Heart left ventricle (tissue), 16 donors: ENCODE measurements at places on chromosomes 6 and 20.

GRCh38 chr6:1322696-1323219, 10.9 kb downstream of the FOXQ1 start:
- no peaks in the 10 kb centered on the region for H3K4me1 ChIP-seq
- no peak overlapping the region for H3K4me3 ChIP-seq
- H3K27ac ChIP-seq: no peak overlapping the region
- no peaks in the 10 kb centered on the region for H3K36me3 ChIP-seq
- no peak for DNase-seq

GRCh38 chr6:137660296-137660731, 166.1 kb upstream of the OLIG3 start:
- H3K4me3 ChIP-seq: no peak overlapping the region
- no peak overlapping the region for H3K27ac ChIP-seq
- no peaks in the 10 kb centered on the region for H3K36me3 ChIP-seq
- no peaks in the 10 kb centered on the region for H3K4me1 ChIP-seq
- no peak for DNase-seq
- no peaks in the 10 kb centered on the region for H3K27me3 ChIP-seq

GRCh38 chr6:148892247-148892646, 145.4 kb downstream of the UST start:
- peaks cover 4% of the 10 kb centered on the region for H3K4me1 ChIP-seq
- H3K36me3 ChIP-seq: no peaks in the 10 kb centered on the region
- no peak for DNase-seq
- no peaks in the 10 kb centered on the region for H3K27me3 ChIP-seq
- H3K4me3 ChIP-seq: no peak overlapping the region

DNA sequence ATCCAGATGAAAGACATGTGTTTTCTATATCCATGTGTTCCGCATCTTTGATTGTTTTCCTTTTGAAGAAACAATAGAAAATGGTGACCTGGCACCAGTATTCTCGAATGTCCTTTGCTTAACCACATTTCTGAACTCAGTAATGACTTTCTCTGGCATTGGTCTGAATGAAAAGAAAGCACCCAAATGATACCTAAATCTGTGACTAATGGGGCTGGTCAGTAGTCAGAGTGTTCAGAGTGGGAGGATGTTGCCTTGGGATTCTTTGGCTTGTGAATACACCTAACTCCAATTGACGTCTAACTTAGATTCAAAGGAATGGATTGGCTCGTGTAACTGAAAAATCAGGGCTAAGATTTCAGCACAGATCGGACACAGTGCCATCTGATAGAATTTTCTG, 27.1 kb downstream of the PARD6B start:
- H3K27ac ChIP-seq: no peak overlapping the region
- DNase-seq: no peak
- H3K4me1 ChIP-seq: no peaks in the 10 kb centered on the region
- no peak overlapping the region for H3K4me3 ChIP-seq

GRCh38 chr6:49541210-49541724, 9.2 kb upstream of the C6orf141 start:
- H3K4me1 ChIP-seq: no peaks in the 10 kb centered on the region
- H3K27ac ChIP-seq: no peak overlapping the region
- DNase-seq: no peak
- H3K36me3 ChIP-seq: no peaks in the 10 kb centered on the region
- H3K4me3 ChIP-seq: no peak overlapping the region

DNA sequence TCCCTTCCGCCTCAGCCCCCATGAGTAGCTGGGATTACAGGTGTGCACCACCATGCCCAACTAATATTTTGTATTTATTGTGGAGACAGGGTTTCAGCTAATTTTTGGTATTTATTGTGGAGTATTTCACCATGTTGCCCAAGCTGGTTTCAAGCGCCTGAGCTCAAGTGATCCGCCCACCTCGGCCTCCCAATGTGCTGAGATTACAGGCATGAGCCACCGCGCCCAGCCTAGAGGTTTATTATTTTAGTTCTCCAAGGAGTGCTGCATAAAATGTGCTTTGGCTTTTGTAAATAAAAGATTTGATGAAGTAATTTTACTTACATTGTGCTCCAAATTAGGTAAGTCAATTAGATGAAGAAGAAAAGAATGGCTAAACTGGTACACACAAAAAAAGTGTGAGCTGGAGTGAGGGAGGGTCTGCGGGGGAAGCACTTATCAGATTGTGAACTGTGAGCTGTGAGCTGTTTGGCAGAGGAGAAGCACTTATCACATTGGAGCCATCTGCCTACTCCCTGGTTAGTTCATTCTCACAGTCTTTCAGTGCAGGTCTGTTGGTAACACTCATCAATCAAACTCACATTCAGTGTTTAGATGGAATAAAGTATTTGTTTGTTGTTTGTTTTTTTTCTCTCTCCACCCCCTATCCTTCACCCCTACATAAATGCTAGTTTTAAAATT, 398.0 kb downstream of the EPHA7 start:
- no peaks in the 10 kb centered on the region for H3K27me3 ChIP-seq
- H3K27ac ChIP-seq: no peak overlapping the region
- DNase-seq: no peak
- no peak overlapping the region for H3K4me3 ChIP-seq
- no peaks in the 10 kb centered on the region for H3K4me1 ChIP-seq

GRCh38 chr20:33477386-33478234, 12.3 kb upstream of the CBFA2T2 start:
- H3K36me3 ChIP-seq: no peaks in the 10 kb centered on the region
- no peak overlapping the region for H3K27ac ChIP-seq
- H3K4me3 ChIP-seq: no peak overlapping the region
- no peaks in the 10 kb centered on the region for H3K27me3 ChIP-seq
- no peaks in the 10 kb centered on the region for H3K4me1 ChIP-seq

DNA sequence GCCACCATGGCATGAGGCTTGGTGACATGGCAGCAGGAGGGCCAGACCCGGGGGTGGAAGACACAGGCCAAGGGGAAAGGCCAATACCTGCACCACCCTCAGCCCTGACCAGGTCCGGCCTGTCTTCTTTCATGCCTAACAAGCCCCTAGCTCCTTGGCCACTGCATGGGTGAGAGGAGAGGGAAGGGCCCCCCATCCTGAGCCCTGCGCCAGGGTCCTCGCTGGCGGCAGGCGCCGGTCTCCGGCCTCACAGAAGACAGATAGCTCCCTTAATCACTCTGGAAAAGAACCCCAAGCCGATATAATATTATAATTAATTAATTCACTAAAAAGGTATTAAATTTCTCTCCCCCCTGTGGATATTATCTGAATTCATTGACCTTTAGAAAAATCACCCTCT, 41.4 kb downstream of the MDFI start:
- no peak for DNase-seq
- no peaks in the 10 kb centered on the region for H3K27me3 ChIP-seq
- H3K4me3 ChIP-seq: no peak overlapping the region
- peaks cover 5% of the 10 kb centered on the region for H3K36me3 ChIP-seq
- no peak overlapping the region for H3K27ac ChIP-seq
- H3K4me1 ChIP-seq: peaks cover 11% of the 10 kb centered on the region

DNA sequence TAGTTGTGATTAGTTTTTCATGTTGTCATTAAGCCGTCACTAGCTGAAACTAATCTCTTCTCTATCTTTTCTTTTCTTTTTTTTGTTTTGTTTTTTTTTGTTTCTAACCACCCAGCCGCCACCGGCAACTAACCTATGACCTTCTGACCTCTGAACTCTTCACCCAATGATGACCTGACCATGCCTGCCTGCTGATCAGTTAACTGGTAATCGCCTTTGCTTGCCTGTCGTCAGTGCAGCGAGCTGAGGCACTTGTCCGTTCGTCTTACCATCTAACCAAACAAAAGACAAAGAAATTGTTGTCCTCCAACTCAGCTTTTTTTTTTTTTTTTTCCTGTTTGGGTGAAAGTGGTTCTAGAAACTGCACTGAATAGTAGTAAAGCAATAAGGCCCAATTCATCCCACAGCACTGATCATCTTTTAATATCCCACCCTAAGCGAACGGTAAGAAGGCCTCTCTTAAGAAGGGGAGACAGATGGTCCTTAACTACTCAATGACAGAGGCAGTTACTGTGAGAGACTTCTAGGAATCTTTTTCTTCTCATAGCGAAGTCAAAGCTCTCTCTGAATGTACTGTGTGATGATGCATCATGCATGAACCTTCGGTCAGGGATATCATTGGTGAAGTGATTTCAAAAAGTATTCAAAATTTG, 156.2 kb downstream of the QKI start:
- H3K27me3 ChIP-seq: no peaks in the 10 kb centered on the region
- H3K4me3 ChIP-seq: no peak overlapping the region
- no peak overlapping the region for H3K27ac ChIP-seq
- no peak for DNase-seq

DNA sequence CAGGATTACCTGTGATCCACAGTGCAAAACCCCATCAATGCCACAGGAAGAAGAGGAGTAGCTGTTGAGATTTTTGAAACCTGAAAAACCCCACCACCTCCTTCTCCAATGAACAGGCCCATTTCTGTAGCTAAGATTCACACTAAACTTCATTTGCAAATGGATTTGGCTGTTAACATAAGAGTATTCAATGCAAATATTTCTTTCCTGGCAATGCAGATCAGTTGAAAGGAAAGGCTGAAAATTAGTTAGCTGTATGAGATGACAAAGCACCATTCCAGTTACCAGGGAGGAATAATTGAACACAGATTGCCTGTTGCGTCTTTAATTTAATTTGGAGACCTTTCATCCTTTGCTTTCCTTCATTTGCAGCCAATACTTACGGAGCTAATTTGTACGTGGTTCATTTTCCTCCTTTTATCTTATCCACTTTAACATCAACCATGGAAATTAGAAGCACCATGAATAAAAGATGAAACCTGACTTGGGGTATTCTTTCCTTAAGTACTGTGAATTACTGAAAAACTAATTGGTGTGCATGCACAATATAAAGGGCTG, 4.2 kb downstream of the B3GAT2 start:
- H3K27me3 ChIP-seq: peaks cover 48% of the 10 kb centered on the region
- H3K4me3 ChIP-seq: no peak overlapping the region
- DNase-seq: no peak
- no peak overlapping the region for H3K27ac ChIP-seq
- peaks cover 18% of the 10 kb centered on the region for H3K4me1 ChIP-seq
- no peaks in the 10 kb centered on the region for H3K36me3 ChIP-seq

GRCh38 chr20:56428881-56429280, 16.8 kb downstream of the CASS4 start:
- no peaks in the 10 kb centered on the region for H3K27me3 ChIP-seq
- no peak overlapping the region for H3K4me3 ChIP-seq
- H3K27ac ChIP-seq: no peak overlapping the region
- no peak for DNase-seq
- peaks cover 2% of the 10 kb centered on the region for H3K4me1 ChIP-seq
